ENCODE measurements at places on chromosomes 6 and 20.

GRCh38 chr6:52642368-52642767 lies 28.5 kb upstream of the TMEM14A start:
- DNase-seq = no peak

DNA sequence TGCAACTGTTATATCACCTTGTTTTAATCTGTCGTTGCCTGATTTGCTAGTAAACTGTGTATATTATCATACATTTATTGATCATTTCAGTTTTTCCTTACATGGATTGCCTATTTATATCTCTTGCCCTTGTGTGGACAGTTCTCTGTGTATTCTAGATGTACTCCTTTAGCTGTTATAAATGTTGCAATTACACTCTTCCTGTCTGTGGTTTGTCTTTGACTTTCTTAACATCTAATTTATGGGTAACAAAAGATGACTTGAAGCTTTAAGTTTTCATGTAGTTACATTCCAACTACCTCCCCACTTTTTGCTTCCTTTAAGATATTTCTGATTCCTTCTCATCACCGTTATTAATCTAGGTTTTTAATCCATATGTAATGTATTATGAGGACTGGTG lies 22.6 kb downstream of the PLCB1 start:
- DNase-seq = no peak

DNA sequence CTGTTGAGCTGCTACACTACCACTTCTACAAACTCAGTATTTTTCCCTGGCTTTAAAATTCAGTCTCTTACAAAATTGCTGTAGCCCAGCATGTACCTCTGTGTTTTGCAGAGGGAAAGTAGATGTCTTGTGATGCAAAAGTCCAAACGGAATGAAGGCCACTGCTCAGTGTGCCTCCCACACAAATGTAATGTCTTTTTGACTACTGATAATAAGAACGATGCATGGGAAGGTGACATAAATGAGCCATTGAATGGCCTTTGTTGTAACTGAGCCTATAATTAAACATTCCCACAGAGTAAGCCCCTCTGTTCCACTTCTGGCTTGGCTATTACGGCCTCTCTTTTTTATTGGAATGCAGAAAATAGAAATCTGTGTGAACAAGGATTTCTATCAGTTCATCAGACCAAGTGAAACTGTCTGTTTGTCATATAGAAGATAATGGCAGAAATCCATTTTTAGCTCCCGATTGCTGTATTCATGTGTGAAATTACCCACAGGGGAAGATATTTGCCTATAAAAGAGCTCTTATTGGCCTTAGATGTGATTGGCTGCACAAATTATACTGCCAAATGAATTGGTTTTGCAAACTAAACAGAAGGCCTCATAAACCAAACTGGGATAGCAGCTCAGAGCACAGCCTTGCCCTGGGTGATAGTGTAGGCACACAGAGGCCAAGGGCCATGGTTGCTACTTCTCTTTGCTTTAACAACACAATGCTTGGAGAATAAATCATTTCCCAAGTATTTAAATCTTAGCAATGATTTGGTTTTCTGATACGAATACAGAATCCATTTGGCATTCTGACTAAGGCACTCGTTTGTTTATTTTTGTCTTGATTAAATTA lies 241.5 kb upstream of the PLN start:
- DNase-seq = no peak

GRCh38 chr6:43683708-43684455 lies 3.7 kb downstream of the MRPS18A start:
- peak; percentile 70 for DNase-seq

DNA sequence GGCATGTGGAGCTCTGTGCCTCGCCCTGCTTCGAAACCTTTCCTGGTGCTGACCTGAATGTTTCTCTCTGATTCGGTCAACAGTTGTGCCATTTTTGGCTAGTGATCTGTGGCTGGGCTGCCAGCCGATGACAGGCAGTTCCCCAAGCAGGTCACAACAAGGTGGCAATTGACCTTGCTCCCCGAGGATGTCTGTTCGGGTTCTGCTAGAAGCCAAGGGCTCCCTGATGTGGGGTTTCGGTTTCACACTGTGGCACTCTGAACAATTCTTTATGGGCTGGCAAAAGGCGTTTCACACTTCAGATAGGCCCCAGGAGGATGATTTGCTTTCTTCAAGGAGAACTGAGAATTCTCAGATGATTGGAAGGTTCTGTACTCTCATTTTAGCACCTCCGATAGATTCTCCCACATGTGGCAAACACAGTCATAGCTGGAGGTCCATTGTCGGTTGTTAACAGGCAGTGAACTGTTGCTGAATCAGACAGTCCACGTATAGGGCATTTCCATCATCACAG lies 135.6 kb downstream of the SLC24A3 start:
- peak; percentile 7 for DNase-seq

DNA sequence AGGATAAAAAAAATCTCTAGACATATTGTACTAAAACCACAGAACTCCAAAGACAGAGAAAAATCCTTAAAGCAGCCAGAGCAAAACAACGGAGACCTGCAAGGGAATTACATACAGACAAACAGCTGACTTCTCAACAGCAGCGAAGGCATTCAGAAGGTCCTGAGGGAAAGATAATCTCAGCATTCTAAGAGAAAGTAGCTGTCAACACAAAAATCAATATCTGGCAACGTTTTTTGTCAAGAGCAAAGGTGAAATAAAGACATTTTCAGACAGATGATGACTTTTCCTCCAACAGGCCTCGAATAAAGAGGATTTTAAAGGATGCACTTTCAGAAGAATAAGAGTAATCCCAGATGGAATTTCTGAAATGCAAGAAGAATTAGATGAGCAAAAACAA lies 6.1 kb upstream of the SCGN start:
- no peak for DNase-seq

DNA sequence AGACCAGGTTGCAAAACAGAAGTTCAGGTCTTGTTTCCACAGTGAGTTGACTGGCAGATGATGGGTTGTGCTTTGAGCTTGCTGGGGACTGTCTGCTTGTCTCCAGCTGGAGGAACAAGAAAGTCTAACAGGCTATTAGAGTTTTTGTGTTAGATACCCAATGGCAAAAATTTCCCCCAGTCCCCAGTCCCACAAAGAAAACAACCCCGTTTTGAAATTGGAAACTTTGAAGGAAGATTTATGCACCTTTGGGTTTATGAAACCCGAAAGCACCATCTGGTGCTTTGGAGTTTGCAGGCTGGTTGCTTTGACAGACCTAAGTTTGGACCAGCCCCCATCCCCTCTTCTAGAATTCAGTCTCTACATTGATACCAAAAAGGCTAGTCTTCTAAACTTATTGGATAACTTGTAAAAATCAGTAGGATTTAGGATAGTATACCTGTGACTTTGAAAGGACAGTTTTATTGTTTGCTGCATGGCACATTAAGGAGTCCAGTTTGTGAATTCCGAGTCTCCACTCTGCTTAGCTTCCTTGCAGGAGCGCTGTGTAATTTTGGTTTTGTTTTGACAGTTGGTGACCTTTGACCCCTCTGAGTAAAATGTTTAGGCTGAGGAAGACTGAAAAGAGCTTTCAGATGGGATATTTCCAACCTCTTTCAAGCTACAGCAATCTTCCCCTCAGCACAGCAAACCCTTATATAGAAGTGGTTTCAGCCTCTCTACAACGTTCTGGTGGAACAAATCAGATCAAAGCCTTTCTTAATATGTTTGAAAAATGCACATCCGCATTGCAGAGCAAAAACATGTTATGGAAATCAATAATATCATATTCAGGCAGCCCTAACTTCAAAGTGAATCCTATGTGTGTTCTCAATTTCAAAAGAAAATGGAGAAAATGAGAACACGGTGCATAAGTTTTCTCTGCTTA lies 25.5 kb upstream of the PRL start:
- no peak for DNase-seq

GRCh38 chr20:50003253-50003656 lies 20.5 kb downstream of the SNAI1 start:
- DNase-seq = no peak

DNA sequence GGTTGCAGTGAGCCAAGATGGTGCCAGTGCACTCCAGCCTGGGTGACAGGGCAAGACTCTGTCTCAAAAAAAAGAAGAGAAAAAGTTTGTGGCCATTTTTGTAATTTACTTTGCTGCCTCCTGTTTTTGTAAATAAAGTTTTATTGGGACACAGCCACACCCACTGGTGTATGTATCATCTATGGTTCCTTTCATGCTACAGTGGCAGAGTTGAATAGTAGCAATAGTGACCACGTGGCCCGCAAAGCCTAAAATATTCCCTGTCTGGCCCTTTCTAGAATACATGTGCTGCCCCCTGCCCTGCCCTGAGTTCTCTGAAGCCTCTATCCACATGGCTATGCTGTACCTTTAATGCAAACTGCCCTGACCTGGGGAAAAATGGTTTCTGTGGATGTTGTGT lies 75.3 kb upstream of the ZNF133 start:
- no peak for DNase-seq

DNA sequence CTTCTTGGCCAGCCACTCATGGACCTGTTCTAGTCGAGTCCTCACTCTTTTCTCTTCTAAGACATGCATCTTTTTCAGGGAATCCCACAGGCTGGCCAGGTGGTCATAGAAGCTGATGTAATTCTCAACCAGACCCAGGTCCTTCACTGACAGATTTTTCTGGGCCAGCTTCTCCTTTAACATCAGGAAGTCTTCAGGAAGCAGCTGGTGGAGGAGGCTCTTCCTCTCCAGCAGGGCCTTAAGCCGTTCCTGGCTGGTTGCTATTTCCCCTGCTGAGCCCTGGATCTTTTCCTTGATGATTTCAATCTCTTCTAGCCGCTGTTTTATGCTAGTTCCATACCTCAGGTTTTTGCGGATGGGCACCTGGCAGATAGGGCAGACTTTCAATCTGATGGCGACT lies 28.6 kb downstream of the DDX27 start:
- DNase-seq = no peak

GRCh38 chr20:32448306-32449056 lies 90.3 kb downstream of the ASXL1 start:
- DNase-seq = no peak

- DNase-seq = no peak
These were observed 163.8 kb downstream of the AIG1 start for GRCh38 chr6:143224516-143224915.

DNA sequence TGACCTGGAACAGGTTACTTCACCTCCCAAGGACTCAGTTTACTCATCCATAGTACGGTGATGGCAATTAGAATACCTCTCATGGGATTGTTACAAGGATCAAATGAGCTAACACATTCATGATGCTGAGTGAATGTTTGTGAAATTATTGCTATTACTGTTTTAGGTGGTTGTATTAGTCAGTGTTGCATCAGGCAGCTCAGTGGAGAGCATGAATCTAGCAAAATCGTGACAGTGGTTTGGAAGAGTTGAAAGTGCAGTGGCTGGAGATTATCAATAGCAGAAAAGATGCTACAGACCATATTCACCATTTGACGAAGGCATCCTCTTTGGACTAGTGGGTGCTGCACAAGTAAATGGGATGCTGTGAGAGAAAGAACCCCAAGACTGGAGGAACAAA lies 50.4 kb upstream of the CTNNBL1 start:
- DNase-seq = no peak

DNA sequence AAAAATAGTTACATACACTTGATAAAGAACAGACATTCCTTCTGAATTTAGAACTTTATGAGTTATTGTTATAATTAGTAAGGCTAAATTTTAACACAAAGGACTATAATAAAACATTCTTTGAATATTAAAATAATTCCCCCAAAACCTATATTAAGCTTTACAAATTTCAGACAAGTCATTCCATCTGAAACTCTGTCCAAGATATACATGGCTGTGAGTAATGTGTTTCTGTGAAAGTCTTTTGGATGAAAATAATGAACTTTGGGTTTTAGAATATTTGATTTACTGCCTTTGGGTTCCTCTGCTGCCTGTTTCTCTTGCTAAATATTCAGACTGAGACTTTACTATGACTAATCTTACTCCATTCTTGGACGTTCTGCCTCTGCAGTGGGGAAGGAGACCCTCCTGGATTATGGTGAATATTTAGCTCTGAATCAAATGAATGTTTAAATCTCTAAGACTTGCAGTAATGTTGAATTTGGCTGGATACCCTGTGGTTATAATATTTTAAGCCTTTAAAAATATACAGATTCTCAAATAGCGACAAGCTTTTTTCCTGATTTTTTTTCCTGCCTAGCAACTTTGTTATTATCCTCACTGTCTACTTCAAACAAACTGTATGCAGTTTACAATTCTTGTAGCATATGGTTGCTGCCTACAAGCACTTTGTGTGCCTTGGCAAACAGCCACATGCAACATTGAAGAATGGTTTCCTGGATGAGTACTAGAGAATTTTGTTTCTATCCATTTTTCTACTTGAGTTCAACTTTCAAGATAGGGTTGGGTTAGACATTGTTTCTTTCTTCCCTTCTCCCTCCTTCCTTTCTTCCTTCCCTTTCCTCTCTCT lies 51.4 kb downstream of the TXLNB start:
- DNase-seq = no peak

DNA sequence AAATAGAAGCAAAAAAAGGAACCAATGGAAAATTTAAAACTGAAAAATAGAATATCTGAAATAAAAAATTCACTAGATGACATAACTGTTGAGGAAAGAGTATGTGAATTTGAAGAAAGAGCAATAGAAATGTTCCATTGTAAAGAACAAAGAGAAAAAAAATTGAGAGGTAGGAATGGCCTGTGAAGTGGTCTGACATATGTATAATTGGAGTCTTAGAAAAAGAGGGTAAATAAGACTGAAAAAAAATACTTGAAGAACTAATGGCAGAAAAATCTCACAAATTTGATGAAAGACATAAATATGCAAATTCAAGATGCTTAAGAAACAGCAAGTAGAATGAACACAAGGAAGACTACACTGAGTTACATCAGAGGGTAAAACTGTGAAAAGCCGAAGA lies 93.4 kb downstream of the QKI start:
- no peak for DNase-seq

DNA sequence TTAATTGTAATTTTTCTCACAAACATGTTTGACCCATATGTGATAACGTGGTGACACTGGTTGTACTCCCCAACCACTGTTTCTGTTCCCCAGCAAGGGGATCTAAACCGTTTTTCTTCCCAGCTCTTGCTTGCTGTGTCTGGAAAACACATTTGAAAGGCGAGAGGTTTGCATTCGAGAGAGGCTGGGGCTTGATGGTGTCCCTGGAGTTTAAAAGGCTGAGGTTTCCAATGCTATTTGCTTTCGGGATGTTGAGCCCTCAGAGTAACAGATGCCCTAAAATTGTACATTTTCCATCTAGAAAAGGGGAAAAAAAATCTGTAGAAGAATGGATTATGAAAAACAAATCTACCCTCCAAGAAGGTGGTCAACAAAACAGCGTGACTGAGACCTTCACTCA lies 35.4 kb downstream of the AKAP12 start:
- no peak for DNase-seq

GRCh38 chr6:93021235-93021915 lies 398.0 kb downstream of the EPHA7 start:
- DNase-seq = no peak

GRCh38 chr6:36888654-36889481 lies 3.1 kb downstream of the C6orf89 start:
- DNase-seq = no peak

GRCh38 chr20:7775072-7775471 lies 165.2 kb downstream of the HAO1 start:
- DNase-seq = no peak
